ENCODE measurements at places on chromosomes 4 and X.

GRCh38 chr4:153071958-153072598 is 132.2 kb upstream of the TRIM2 start:
- DNase-seq: no peak

- DNase-seq: no peak
These were observed 360.3 kb upstream of the NOCT start for GRCh38 chr4:138655286-138655685.

DNA sequence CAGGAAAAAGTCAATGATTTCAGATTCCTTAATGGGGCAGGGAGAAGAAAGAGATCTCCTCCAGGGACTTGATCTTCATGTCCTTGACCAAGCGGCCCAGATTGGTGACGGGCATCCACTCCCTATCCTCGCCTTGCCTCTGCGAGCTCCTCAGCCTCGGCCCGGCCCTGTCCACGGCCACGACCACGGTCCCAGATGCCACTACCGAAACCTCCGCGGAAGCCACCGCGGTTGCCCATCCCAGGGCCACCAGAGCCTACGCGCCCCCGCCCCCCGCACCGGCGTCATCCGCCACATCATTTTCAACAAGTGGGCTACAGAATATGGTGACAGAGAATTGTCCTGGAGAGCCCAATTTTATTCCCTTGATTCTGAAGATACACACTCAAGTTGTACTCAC is 751.2 kb upstream of the PABPC4L start:
- no peak for DNase-seq

DNA sequence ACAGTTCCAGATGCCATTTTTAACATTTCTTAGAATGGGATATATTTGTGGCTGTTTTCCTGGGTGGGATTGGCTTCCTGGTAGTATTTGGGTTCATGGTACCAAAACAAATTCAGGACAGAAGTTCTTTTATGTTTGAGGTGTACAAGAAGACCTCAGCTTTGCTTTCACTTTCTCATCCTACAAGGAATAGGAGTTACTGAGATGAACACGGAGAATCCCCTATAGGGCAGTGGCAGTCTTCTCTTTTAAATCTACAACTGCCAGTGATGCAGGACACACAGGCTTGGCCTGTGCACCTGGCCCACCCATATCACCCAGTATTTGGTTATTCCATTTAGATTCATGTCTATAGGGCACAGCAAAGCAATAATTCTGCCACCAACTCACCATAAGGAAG is 35.2 kb downstream of the SLC10A7 start:
- DNase-seq: no peak

GRCh38 chrX:68685685-68686084 is 38.2 kb downstream of the STARD8 start:
- DNase-seq: no peak

- no peak for DNase-seq
These were observed 126.2 kb downstream of the SORBS2 start for GRCh38 chr4:185685804-185686203.

GRCh38 chrX:46913667-46914066 is 1.4 kb downstream of the JADE3 start:
- DNase-seq: no peak

DNA sequence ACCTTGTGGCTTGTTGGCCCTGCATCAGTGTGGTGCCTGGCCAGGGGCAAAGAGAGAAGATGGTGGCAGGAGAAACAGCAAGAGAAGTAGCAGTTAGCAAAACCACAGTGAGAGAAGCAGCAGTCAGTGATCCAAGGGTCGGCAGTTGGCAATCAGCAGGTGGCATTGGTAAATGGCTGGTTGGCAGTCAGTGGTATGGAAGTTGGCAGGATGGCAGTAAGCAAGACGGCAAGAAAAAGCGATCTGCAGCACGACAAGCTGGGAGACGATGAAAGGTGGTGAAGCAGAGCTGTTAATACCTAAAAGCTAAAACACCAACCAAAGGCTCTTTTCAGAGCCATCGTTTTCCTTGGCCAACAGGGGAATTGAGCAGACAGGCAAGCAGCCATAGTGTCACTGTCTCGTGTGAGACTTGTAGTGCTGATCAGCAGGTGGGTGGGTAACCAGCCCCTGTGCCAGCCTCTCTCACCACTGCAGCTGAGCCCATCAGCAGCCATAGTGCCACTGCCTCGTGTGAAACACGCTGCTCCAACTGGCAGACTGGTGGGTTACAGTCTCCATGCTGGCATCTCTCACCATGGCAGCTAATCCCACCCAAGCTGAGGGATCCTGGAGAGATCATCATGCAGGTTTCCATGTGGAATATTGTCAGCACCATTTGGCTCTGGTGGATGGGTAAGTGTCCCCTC is 2078.4 kb downstream of the PCDH7 start:
- DNase-seq: no peak

DNA sequence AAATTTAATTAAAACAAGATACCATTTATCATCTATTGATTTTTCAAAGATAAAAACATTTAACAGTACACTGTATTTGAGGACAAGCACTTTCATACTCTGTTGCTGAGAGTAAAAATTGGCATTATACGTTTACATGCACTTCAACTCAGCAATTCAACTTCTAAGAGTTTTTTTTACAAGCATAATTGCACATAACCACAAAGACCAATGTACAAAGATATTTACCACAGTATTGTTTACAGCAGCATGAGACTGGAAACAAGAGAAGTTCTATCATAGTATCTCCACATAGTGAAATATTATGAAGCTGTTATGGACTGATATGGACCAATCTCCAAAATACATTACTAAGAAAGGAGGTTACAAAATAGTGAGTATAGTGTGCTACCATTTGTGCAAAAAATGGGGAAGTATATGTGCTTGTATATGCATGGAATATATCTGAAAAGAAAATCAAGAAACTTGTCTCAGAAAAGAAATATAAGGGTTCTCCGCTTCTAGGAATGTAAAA is 10.9 kb downstream of the GAB3 start:
- DNase-seq: no peak

DNA sequence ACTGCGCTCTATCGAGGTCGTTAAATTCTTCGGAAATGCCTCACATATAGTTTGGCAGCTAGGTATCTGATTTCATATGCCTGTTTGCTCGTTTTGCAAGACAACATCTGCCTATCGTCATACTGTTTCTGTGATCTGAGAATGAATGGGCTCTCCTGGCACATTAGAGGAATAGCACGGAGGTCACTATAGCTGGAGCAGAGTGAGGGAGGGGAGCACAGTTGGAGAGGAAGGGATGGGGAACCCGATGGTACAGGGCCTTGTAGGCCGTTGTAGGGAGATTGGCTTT is 552 bp downstream of the IKBKG start:
- no peak for DNase-seq

- DNase-seq: no peak
These were observed 53.4 kb downstream of the GPAT3 start for GRCh38 chr4:83589279-83589678.

GRCh38 chrX:107731831-107732502 is 43.6 kb downstream of the TSC22D3 start:
- DNase-seq: no peak

DNA sequence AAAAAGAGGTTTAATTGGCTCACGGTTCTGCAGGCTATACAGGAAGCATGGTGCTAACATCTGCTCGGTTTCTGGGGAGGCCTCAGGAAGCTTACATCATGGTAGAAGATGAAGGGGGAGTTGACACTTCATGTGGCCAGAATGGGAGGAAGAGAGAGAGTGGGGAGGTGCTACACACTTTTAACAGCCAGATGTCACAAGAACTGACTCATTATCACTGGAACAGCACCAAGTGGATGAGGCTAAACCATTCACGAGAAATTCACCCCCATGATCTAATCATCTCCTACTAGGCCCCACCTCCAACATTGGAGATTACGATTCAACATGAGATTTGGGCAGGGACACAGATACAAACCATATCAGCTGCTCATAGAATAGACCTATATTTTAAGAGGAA is 255.8 kb downstream of the OPHN1 start:
- no peak for DNase-seq

GRCh38 chr4:146382194-146382593 is 139.5 kb downstream of the SLC10A7 start:
- DNase-seq: no peak

- no peak for DNase-seq
These were observed 39.9 kb downstream of the PSAPL1 start for GRCh38 chr4:7394681-7395451.

DNA sequence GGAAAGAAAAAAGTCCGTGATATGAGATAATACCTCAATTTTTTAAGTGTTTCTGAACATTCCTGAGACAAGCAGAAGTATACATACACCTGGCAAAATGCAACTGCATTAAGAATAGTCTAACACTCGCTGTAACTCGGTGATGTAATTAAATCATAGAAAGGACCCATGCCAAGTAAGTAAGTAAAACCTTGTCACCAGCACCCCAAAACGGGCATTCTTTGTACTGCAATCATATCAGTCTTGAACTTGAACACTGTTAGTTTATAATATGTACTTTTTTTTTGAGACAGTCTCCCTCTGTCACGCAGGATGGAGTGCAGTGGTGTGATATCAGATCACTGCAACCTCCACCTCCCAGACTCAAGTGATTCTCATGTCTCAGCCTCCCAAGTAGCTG is 47.4 kb downstream of the SMIM14 start:
- no peak for DNase-seq

DNA sequence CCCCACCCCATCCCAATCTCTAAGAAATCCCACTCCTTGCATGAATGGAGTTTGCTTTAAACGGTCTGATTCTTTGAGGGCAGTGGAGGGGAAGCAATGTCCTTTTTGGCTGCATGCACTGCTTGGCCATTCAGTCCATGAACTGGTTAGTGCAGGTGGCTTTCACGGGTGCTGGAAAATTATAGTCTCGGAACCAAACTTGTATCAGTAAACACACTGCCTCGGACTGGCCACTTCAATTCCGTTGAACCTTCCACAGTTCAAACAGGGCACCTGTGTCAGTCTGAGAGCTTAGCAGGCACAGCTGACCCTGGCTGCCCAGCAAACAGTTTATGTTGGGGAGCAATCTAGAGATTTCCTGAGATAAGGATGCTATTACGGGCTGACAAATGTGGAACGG is 255.6 kb downstream of the DHX15 start:
- DNase-seq: no peak

DNA sequence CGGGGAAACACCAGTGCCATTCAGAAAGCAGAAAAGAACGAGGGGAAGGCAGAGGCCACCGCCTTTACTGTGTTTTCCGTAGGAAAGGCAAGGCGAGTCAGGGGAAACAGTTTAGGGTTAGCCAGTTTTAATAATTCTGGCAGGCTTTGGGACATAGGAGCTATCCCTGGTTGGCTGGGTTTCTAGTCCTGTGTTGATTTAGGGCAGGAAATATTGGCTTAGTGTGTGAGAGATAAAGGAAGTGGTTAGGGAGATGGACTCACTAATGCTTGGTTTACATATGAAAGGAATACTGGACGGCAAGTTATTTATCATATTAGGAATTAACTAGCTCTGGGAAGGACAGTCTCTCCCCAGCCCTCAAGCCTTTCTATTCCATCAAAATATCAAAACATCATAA is 53.1 kb downstream of the SYNPO2 start:
- no peak for DNase-seq

DNA sequence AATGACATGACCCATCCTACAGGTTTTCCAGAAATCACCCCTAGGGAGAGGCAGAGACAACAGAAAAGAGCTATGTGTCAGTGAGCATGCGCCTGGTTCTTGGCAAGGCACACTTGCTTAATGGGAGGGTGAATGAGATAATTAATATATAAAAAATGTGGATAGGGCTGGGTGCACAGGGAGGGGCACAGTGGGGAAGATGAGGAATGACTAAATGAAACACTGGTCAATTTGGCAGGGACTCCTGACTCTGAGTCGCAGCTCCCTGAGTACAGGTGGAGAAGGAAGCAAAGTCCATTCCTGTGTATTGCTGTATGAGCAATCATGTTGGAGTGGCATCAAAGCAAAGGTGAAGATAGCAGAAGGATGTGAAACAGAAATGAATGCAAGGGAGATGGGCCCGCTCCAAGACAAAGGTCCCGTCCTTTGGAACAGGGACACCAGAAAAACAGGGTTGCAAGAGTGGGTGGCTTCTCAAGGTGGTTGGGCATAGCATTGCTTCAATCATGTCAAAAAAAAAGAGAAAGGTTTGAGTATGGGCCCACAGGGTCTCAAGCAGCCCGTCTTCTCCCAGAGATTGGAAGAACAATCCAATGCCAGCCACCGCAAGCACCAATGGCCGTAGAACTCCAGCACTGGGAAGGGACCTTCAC is 278.4 kb upstream of the AGTR2 start:
- DNase-seq: no peak

- DNase-seq: no peak
These were observed 129.6 kb downstream of the ANK2 start for GRCh38 chr4:113179091-113179490.

- no peak for DNase-seq
These were observed 262.3 kb downstream of the ARHGAP24 start for GRCh38 chr4:85737254-85737653.

- DNase-seq: no peak
These were observed 957.8 kb downstream of the C4orf33 start for GRCh38 chr4:130053723-130054122.

- DNase-seq: peak; percentile 1
These were observed 130.4 kb upstream of the RADX start for GRCh38 chrX:106481341-106481740.

- no peak for DNase-seq
These were observed 108.7 kb upstream of the JADE1 start for GRCh38 chr4:128700659-128701350.

GRCh38 chr4:144782345-144782744 is 136.4 kb downstream of the HHIP start:
- DNase-seq: no peak

GRCh38 chr4:87943660-87944149 is 31.8 kb upstream of the SPP1 start:
- no peak for DNase-seq

DNA sequence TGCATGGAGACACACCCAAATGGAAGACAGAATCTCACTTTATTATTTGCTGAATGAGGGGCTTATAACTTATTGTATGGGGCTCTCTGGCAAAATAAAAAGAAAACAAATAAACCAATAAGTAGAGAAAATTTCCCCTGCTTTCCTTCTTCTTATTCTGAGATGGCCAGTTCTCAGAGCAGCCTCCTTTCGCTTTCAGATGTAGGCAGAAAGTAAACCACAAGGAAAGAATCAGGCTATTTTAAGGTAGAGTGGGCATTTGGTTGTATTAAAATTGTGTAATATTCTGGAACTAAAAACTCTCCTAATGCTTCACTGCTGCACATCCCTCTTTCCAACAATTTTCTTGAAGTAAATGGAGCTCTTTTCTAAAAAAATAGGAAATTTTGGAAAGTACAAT is 241.8 kb downstream of the GALNTL6 start:
- DNase-seq: no peak

- DNase-seq: no peak
These were observed 82.9 kb upstream of the TAB3 start for GRCh38 chrX:30971774-30972603.

GRCh38 chrX:123878252-123878721 is 18.4 kb downstream of the XIAP start:
- no peak for DNase-seq

GRCh38 chrX:23626651-23627050 is 40.6 kb upstream of the PRDX4 start:
- DNase-seq: no peak

GRCh38 chr4:87962398-87963146 is 12.9 kb upstream of the SPP1 start:
- DNase-seq: no peak

All from activated CD4-positive, CD25-positive, alpha-beta regulatory T cell (primary cell).